CD8-positive, alpha-beta T cell (primary cell): ENCODE measurements at places on chromosomes 3 and 15.

- no peak for DNase-seq
Measured at GRCh38 chr3:112379020-112379690, 46.2 kb downstream of the CD200 start.

DNA sequence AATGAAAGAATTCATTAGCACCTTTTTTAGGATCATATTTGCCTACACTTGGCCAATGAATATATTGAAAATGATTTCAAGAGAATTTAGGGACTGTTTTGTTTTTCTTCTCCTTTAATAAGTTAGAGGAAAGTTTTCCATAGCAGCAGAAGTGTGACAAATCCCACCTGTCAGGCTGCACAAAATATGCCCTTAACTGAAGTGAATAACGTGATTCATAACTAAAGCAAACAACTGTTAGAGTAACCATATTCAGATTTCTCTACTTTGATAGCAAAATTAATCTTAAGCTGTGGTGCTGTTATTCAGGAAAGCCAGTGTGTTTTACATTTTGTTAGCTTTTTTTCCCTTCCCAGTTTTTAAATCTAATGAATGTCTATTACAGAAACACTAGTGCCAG lies 121.4 kb downstream of the HCN4 start:
- no peak for DNase-seq

- DNase-seq = no peak
Measured at GRCh38 chr3:78665776-78666469, 1101.9 kb downstream of the ROBO1 start.

DNA sequence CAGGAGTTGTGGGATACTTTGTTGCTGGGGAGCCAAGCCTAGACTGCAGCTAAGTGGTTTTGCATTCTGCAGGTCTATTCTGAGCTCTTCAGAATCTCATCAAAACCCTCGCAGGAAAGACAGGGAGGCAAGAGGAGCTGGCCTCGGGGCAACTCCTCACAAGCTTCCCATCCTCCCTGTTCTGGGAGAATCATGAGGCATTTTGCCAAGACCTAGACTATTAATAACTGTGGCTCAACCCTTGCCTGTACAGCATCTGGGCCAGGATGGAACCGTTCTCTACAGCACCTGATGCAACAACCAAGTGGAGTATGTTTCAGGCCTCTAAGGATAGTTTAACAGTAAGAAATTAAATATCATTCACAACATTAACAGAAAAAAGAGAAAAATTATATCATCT lies 20.2 kb upstream of the SLC6A20 start:
- DNase-seq = no peak

DNA sequence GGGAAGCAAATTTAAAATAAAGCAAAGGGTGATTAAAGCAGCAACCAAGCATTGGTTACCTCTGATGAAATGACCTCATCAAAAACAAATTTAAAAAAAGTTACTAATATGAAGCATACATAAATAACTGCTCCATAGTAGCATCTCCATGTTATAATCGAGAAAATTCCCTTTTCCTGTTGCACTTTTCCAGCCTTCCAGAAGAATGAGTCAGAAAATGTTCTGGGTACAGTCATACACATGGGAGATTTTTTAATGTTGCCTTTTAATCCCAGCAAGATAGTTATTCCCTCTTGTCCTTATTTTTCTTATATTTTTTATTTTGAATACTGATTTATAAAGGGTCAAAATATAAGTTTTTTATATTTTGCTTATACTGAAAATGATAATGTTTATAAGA lies 2.6 kb upstream of the TMCO5A start:
- no peak for DNase-seq

DNA sequence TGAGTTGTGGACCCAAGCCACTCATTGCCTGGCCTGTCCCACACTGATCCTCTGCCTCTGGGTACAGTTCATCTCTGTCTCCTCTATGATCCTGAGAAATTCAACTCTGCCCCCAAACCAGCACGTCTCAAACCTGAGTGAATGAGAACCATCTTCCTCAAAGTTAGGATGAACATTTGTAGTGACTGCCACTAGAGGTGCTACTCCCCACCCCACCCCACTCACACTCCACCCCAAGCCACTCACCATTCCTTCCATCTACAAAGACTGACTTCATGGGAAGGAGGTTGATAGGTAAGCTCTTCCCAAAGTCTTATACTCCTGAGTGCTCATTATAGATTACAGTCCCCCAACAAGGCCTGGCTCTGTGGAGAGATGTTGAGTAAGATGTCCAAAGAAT lies 43.8 kb downstream of the NEK10 start:
- no peak for DNase-seq

GRCh38 chr15:89328398-89329254 lies 6.0 kb downstream of the POLG start:
- DNase-seq = no peak

GRCh38 chr15:27583651-27584050 lies 515.5 kb downstream of the OCA2 start:
- DNase-seq = no peak

GRCh38 chr3:148535001-148535400 lies 162.7 kb upstream of the AGTR1 start:
- no peak for DNase-seq

DNA sequence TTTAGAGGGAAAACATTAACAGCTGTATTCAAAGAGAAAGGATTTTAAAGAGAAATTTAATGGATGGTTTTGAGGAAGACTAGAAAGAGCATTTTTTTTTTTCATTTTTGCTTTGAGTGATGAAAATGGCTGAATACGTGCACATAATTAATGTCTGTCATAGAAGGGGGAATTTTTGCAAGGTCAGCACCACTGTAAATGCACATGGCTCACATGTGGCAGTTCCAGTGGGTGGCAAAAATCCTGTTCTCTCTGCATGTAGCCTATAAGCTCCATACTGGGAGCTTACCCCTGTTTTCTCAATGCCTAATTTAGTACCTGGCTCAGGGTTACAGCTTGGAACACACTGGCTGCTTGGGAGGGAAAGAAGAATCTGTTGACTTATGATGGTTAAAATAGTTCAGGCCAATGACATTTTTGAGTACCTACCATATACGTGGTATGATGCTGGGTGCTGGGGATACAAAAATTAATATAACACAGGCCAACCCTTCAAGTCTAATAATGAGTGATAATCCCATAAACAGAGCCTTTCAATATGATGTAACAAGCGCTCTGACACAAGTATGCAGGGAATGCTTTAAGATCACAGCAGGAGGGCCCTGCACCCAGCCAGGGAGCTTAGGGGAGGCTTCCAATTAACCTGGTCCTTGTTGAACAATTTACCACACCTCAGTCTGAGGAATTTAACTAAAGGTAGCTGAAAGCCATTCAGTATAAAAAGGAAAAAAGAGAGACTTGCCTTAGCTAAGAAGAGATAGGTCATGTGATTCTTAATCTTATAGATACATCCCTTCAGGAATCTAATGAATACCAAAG lies 33.0 kb downstream of the HSPBAP1 start:
- no peak for DNase-seq

- DNase-seq = peak; percentile 78
Measured at GRCh38 chr15:90142216-90143165, 40.2 kb upstream of the IDH2 start.

DNA sequence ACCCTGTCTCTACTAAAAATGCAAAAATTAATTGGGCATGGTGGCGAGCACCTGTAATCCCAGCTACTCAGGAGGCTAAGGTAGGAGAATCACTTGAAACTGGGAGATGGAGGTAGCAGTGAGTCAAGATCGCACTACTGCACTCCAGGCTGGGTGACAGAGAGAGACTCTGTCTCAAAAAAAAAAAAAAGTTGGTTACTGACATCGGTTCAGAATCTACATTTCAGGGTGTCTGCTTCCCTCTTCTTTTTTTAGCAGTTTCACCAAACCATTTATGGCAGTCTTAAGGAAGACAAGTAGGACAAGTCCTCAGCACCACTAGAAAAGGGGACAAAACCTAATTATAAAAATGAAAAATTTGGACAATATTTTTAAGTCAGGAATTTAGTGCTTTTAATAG lies 3.3 kb upstream of the USP4 start:
- DNase-seq = no peak

GRCh38 chr3:101149707-101150106 lies 156.5 kb upstream of the ABI3BP start:
- DNase-seq = no peak

GRCh38 chr3:87069971-87070370 lies 79.0 kb upstream of the VGLL3 start:
- DNase-seq = no peak

GRCh38 chr3:38655708-38656300 lies 6.3 kb upstream of the SCN5A start:
- peak; percentile 47 for DNase-seq

DNA sequence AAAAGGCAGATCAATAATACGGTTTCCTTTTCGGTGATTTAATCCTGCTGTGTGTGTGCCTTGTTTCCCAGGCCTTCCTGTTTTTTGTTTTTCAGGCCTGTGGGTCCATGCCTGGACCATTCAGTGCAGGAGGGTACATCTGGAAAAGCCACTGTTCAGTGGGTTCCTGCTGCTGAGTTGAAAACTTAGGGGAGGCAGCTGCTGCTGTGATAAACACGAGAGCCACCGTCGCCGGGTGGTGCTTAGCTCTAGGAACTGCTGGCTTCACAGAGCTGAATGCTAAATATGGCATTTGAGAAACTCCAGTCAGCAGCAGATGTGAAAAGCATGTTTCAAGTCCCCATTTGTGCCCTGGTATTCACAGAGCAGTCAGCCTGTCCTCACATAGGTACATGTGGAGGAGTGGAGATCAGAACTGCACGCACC lies 44.0 kb downstream of the SYNM start:
- no peak for DNase-seq

GRCh38 chr15:63974021-63974420 lies 72.3 kb downstream of the DAPK2 start:
- no peak for DNase-seq

- no peak for DNase-seq
Measured at GRCh38 chr3:171640520-171641412, 169.5 kb downstream of the PLD1 start.

DNA sequence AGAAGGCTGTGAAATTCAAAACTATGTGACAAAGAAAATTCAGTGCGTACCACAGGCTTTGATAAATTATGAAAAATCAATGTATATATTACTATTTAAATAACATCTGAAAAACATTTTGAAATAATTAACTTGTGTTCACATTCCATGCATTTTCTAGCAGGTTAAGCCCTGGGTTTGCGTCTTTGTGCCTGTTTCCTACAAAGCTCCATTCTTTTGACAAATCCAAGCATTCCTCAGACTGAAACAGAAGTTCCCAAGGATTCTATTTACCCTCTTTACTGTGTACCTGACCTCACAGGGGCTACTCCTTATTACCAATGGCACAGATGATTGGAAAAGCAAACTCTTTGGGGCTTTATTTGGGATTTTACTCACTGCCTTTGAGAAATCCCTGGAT lies 1.9 kb downstream of the PAQR9 start:
- DNase-seq = no peak

DNA sequence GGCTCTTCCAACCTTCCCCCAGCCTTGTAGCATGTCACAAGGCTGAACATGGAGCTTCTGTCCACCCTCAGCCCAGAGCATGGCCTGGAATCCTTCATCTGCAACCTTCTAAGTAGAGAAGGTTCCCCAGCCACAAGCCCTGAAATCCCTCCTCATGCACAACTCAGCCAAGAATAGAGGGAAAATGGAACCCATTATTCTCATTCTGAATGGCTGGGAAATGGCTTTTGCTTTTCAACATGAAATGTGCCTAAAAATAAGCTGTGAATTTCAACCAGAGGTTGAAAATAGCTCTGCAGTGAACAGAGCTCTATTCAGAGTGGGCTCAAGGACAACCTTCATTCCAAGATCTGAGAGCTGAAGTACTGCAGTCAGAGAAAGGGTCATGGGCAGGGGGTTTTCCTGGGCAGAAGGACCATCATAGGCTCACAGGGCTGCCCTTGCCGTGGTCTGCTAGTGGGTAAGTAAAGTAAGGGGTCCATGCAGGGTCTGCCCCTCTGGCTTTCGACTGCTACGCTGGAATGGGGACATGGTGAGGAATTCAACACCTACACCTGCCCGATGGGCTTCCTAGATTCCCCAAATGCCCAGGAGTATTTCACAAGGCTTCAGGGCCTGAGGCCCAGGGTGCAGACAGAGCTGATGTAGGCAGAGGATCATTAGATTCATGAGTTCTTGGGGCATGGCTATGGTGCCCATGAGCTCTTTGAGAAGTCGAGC lies 35.9 kb downstream of the POC1A start:
- no peak for DNase-seq

DNA sequence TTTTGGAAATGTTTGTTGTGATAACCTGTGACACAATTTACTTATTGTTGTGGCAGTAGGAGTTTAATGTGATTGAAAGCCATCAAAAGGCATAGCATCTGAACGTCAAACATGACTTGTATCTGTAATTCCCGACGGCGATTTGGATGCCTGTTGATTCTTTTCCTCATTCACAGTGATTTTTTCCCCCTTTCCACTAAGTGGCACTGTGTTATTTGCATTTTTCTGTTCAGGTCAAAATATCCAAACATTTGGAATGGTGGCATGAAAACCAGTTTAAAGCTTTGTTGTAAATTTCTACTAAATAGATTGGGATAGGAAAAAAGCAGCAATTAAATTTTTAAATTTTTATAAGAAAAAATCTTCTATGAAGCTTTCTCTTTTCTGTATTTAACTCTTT lies 259.9 kb upstream of the KCNH8 start:
- no peak for DNase-seq

- no peak for DNase-seq
Measured at GRCh38 chr15:95106801-95107200, 875.4 kb downstream of the MCTP2 start.

- no peak for DNase-seq
Measured at GRCh38 chr3:134255404-134255803, 4.7 kb upstream of the RYK start.

DNA sequence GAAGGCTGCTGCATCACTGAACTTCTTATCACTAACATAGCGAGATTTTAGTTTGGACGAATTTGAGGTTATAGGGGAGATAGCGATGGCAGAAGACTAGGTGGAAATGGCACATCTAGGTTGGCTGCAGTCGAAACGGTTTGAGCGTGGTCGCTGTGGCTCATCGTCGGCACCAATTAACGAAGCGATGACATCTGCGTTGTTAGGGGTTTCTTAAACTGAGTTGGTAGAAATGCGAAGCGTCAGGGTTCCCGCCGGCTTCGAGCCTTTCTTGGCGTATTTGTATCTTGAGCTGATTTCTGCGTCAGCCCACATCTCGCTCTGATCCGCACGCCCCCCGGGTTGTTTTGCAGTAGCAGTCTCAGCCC lies 319 bp downstream of the LNP1 start:
- peak; percentile 13 for DNase-seq

DNA sequence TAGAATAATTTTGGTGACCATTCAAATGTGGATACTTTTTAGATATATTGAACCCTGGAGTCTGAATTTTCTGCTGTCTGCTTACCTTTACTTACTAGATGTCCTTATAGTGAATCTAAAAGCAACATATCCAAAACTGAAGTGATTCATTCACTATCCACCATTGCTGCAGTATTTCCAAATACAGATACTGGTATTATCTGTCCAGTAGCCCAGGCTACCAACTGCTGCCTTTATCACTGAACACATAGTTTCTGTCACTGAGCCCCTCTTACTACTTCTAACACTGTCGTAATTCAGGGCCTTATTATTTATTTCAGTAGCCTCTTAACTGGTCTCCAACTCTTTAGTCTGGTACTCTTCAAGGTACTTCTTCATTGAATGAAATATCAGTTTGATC lies 49.2 kb downstream of the SLMAP start:
- DNase-seq = no peak
